ENCODE measurements at places on chromosomes 6 and 20. TPM values are rescaled to one million over a fixed set of nuclear protein-coding genes. Genes with fewer than 3 reads are reported as not detected.

PNPLA1 gene
- total RNA-seq = not detected

TMEM244 gene
- not detected for total RNA-seq

BHLHE23 gene
- total RNA-seq = not detected

TRERF1 gene
- total RNA-seq = 6.5 TPM

PPP1R16B gene
- total RNA-seq = not detected

MAFB gene
- total RNA-seq = 0.64 TPM

PRL gene
- not detected for total RNA-seq

MAP7 gene
- total RNA-seq = 1.3 TPM

THBD gene
- 0.32 TPM for total RNA-seq

CYP39A1 gene
- total RNA-seq = 2.6 TPM

EPHA7 gene
- 0.32 TPM for total RNA-seq

CDYL gene
- total RNA-seq = 38.7 TPM

SOX18 gene
- under 0.01 TPM for total RNA-seq

BNIP5 gene
- total RNA-seq = not detected

EDN3 gene
- total RNA-seq = not detected

SLC23A2 gene
- 14.2 TPM for total RNA-seq

SMOC2 gene
- total RNA-seq = 0.32 TPM

PDE10A gene
- 5.6 TPM for total RNA-seq

TRIM39 gene
- 11.3 TPM for total RNA-seq

TRIM15 gene
- not detected for total RNA-seq

CST5 gene
- not detected for total RNA-seq

PRND gene
- total RNA-seq = not detected

SNAI1 gene
- 1.3 TPM for total RNA-seq

DACT2 gene
- total RNA-seq = not detected

OR2B2 gene
- not detected for total RNA-seq

CLPSL2 gene
- total RNA-seq = not detected

NKX2-2 gene
- total RNA-seq = not detected

TASP1 gene
- 8.1 TPM for total RNA-seq

CNBD2 gene
- total RNA-seq = 4.5 TPM

OOEP gene
- total RNA-seq = under 0.01 TPM

CEP85L gene
- 13.2 TPM for total RNA-seq

MLN gene
- total RNA-seq = not detected

HNF4A gene
- total RNA-seq = not detected

SNX5 gene
- total RNA-seq = 88.6 TPM

NRN1 gene
- not detected for total RNA-seq

CSNK2A1 gene
- total RNA-seq = 117 TPM

ABRACL gene
- total RNA-seq = 35.4 TPM

RSPO3 gene
- total RNA-seq = 0.32 TPM

IL17F gene
- total RNA-seq = under 0.01 TPM

CALHM4 gene
- not detected for total RNA-seq

IL20RA gene
- total RNA-seq = 0.43 TPM

C6orf58 gene
- total RNA-seq = not detected

NFATC2 gene
- total RNA-seq = under 0.01 TPM

SLC22A1 gene
- 0.32 TPM for total RNA-seq

WFDC5 gene
- total RNA-seq = not detected

RBPJL gene
- not detected for total RNA-seq

SPATA2 gene
- total RNA-seq = 3.9 TPM

WTAP gene
- 159 TPM for total RNA-seq

NAA20 gene
- total RNA-seq = 29.3 TPM

NT5DC1 gene
- 7.8 TPM for total RNA-seq

C20orf141 gene
- 0.32 TPM for total RNA-seq

RNF182 gene
- 6.9 TPM for total RNA-seq
